ENCODE measurements at places on chromosomes 5 and 9.

- no peak for DNase-seq
Measured at GRCh38 chr9:30120666-30121065, 2263.8 kb upstream of the ACO1 start.

GRCh38 chr9:79661279-79661678 is 89.5 kb downstream of the TLE4 start:
- DNase-seq, result no peak

- no peak for DNase-seq
Measured at GRCh38 chr5:134227776-134228175, 1.9 kb upstream of the PPP2CA start.

- no peak for DNase-seq
Measured at GRCh38 chr5:142087920-142088679, 20.5 kb upstream of the NDFIP1 start.

GRCh38 chr9:131361202-131361833 is 32.6 kb upstream of the PRRC2B start:
- DNase-seq, result no peak

- DNase-seq, result no peak
Measured at GRCh38 chr5:53113947-53114346, 4.4 kb upstream of the MOCS2 start.

DNA sequence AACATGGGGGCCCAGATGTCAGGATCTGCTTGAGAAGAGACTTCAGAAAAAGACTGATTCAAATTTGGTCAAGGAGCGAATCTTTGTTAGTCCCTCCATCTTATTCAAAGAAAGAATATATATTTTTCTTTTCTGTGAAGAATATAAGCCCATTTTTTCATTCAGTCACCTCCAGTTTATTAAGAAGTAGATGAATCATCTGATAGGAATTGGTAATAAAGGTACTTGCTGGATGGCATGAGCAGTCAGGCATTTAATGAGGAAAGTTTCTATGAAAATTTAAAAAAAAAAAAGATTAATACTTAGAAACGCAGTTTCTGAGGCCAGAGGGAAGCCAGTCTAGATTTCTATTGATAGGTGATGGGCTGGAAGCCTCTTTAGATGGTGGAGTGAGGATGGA is 373.1 kb upstream of the SMC2 start:
- DNase-seq, result no peak

GRCh38 chr9:81604306-81605169 is 84.8 kb downstream of the TLE1 start:
- DNase-seq, result no peak

DNA sequence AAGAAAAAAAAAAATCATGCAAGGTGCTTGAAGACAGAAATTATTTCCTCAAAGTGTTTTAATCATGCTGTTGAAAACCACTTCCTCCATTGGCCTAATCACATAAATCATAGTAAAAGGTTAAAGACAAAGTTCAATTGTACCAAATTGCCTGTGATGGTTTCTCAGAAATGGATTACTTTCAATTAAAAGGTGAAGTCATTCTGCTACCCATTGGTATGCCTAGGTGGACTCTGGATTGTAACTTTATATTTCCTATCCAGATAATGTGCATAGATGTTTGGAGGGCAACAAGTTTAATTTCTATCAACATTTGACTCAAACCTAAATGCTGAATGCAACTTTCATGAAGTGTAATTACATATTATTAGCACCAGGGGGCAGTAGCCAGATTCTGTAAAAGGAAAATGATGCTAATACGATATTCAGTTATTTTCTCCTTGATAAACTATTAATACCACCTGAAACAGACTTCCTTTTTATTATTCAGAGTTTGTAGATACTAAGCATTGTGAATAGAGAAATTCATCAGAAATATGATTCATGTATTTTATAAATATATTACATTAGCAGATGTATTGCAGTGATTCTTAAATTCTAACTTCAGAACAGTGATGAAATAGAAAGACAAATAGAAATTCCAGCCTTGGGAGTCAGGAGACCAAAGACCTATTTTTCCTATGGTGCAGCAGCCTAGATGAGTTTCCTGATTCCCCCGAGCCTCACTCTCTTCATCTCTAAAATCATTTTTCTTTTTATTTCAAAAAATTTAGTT is 148.2 kb downstream of the CAAP1 start:
- no peak for DNase-seq

- peak; percentile 6 for DNase-seq
Measured at GRCh38 chr9:87793292-87793691, 67.4 kb downstream of the CTSL start.

- DNase-seq, result peak; percentile 6
Measured at GRCh38 chr9:109600142-109600541, 102.0 kb upstream of the PTPN3 start.

- DNase-seq, result no peak
Measured at GRCh38 chr9:116992865-116993264, 305.8 kb downstream of the TRIM32 start.

- no peak for DNase-seq
Measured at GRCh38 chr9:97479496-97480159, 21.8 kb upstream of the TMOD1 start.

GRCh38 chr9:69400470-69400869 is 75.5 kb downstream of the ENTREP1 start:
- DNase-seq, result no peak

- DNase-seq, result no peak
Measured at GRCh38 chr9:109918339-109919163, 138.6 kb downstream of the PALM2AKAP2 start.

- no peak for DNase-seq
Measured at GRCh38 chr9:84314306-84314705, 26.3 kb downstream of the SLC28A3 start.

DNA sequence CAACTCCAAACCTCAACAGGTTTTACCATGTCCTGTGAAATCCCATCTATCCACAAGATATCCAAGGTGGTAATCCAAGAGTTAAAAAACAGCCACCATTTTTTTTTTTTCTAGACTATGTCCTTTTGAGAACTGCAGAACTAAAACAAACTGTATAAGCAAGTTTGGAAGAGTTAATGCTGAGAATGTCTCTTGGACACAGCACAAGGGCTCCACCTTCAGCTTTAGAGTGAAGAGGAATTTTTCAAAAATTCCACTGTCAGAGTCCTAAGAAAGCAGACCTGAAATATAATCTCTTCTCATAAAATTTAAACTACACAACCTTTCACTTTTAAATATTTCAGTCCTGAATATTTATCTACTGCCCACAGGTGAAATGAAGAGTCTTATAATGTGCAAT is 167.8 kb upstream of the CCNG1 start:
- peak; percentile 15 for DNase-seq

DNA sequence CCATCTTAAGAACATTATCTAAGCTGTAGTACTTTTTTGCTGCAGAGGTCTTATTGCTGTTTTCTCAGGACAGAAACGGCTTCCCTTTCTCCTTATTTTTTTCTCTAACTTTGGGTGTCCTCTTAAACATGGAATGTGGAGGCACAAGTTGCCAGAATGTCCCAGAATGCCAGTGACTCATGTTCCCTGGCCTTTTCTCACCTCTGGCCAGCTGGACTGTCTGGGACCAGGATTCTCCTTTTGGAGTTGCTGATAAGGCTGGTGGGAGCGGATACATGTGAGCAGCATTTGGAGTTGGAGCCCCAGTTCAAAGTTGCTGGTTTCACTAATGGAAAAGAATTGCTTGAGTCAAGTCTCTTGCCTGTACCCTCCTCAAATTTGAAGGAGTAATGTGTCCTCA is 112.8 kb downstream of the ARHGAP26 start:
- DNase-seq, result no peak

- DNase-seq, result no peak
Measured at GRCh38 chr9:137435980-137436760, 5.0 kb downstream of the ENTPD8 start.

- DNase-seq, result no peak
Measured at GRCh38 chr5:131005963-131006684, 158.9 kb downstream of the HINT1 start.

DNA sequence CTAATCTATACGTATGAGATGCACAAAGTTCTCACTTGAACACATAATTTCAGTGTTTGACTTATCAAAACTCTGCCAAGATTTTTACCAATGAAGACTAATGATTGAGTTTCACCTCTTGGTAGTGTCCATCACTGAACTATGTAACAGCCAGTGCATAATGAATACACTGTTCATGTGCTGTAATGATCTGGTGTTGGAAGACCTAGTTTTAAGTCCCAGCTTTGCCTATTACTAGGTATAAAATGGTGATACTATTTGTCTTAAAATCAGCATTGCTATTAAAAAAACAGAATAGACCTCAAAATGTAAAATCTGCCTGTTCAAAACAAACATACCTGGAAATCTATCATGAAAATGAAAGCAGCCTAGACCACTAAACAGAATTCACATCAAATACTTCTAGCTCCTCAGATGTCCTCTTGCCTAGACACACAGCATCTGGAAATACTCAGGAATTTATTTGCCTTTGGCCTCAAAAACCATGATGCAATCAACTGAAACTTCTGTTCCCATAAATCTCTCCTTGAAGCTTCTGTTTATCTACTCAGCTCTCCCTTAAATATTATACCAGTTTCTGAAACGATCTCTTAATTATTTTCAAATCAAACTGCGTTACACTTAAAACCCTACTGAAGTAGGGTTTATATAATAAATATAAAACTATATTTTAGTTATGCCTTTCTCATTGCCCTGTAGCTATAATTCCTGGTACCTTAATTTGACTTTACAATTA is 38.1 kb downstream of the MRPS27 start:
- DNase-seq, result peak; percentile 77

GRCh38 chr9:101485924-101486692 is 47.5 kb upstream of the RNF20 start:
- DNase-seq, result peak; percentile 18

Data from hindlimb muscle (tissue), 1 donor.